ENCODE measurements at places on chromosomes 3 and 15. TPM values are rescaled to one million over a fixed set of nuclear protein-coding genes. Genes with fewer than 3 reads are reported as not detected.
A peak's percentile ranks its signal among the peaks of the same experiment; 100 is the strongest.

GRCh38 chr3:88058306-88058580 lies 562 bp downstream of the CGGBP1 start:
- DNase-seq: no peak

- no peak for DNase-seq
Measured at GRCh38 chr3:14566812-14567211, 26.7 kb upstream of the GRIP2 start.

The TM4SF18 gene
- 3.3 TPM for total RNA-seq

- DNase-seq: peak; percentile 33
Measured at GRCh38 chr3:195461594-195462307, 18.9 kb upstream of the ACAP2 start.

GRCh38 chr15:75551091-75551490 lies 28.0 kb downstream of the PTPN9 start:
- no peak for DNase-seq

- no peak for DNase-seq
Measured at GRCh38 chr15:69496001-69496400, 43.4 kb downstream of the RPLP1 start.

The CACNA2D3 gene
- total RNA-seq: 1.8 TPM

GRCh38 chr15:41783296-41783695 lies 9.0 kb downstream of the MAPKBP1 start:
- DNase-seq: no peak

The ATG3 gene
- total RNA-seq: 55.3 TPM

DNA sequence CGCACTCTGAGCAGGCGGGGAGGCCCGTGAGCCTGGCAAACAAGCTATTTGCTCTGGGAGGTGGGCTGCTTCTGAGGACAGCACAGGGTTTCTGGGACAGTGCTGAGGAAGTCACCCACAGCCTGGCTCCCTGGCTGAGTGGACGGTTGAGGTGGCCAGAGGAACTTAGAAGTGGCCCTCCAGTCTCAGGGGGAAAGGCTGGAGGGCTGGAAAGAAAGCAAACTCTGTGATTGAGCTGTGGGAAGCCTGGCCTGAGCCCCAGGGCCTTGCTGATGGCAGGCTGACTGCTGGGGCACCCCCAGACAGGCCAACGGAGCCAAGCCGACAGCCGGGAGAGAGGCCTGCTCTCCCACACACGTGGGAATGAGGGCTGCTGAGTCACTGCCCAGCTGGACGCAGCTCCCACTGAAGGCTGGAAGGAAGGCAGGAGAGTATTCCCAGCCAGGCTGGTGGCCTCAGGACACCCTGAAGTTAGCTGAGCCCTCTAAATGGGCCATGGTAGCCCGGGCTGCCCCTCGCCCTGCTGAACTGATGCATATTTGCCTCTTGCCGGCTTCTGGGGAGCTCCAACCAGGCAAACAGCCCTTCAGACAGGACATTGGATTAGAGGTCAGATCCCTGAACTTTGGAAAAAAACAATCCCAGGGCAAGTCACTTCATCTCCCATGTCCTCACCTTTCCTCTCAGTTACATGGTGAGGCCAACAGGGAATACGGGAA lies 98.0 kb upstream of the TLE3 start:
- no peak for DNase-seq

DNA sequence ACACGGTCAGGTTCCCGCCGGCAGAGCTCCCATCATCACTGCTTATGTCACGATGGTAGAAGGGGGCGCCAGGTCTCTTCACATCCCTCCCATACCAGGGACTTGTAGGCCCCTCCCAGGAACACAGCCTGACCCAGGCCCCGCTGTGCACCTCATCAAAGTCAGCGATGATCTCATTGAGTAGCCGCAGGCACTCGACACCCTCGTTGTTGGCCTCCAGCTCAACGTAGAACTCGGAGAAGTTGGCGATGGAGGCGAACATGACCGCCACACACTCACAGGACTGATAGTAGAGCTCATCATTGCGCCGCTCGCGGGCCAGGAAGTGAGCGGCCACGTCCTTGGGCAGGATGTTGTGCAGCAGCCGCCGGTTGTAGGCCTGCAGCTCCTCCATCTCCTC lies 89.2 kb downstream of the SEC22A start:
- DNase-seq: no peak

DNA sequence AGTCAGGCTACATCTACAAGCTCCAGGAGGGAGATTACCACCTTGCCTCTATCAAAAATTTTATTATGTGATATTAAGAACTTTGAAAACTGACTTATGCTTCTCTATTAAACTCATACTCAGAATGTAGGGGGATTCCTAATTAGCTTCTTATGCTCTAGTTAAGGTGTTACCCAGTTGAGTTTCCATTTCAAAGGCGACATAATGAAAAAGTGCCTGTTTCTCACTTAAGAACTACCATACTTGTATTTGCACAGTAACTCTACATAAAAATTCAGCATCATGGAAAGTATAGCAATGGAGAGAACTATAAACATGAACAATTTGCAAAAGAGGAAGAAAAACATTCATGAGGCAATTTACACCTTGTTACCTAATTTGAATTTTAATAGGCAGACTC lies 739.1 kb downstream of the ZPLD1 start:
- no peak for DNase-seq

- no peak for DNase-seq
Measured at GRCh38 chr15:67859331-67859946, 19.6 kb upstream of the RNU6-1 start.

DNA sequence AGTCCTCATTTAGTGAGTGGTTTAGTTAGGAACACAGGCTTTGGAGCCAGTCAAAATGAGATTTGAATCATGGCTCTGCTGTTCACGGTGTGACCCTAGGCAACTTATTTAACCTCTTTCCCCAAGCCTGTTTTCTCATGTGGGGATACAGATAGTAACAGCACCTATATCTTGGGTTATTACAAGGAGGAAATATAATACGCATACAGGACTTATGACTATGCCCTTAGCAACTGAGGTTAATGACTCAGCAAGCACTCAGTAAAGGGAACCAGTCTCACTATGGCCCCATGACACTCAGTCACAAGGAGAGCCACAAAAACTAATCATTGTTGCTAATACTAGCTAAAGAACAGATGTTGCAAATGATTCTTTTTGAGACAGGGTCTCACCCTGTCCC lies 45.9 kb downstream of the SUMF1 start:
- DNase-seq: no peak

The DTWD1 gene
- 32.4 TPM for total RNA-seq

Measured in H1 (cell line).